T-helper 17 cell (primary cell): ENCODE measurements at places on chromosomes 7 and 10.

DNA sequence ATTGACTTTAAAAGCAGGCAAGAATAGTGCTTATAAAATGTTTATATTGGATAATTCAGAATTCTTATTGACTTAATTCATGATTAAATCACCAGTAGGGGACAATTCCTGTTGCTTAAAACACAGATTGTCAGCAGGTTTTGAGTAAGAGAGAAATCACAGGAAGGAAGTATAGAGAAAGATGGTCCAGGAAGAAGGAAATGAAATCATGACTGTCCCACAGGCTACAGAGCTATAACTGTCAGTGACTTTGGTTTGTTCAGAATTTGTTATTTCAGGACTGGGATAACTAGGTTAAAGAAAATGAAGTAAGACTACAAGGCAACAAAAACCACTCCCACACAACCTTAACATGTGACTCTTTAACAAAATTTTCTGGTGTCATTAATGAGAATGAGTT, 6.8 kb downstream of the GNGT1 start:
- DNase-seq: no peak

- no peak for DNase-seq
Observed at GRCh38 chr7:3165681-3166580, 122.3 kb upstream of the CARD11 start.

- no peak for DNase-seq
Observed at GRCh38 chr7:103307503-103308231, 10.4 kb downstream of the PMPCB start.

DNA sequence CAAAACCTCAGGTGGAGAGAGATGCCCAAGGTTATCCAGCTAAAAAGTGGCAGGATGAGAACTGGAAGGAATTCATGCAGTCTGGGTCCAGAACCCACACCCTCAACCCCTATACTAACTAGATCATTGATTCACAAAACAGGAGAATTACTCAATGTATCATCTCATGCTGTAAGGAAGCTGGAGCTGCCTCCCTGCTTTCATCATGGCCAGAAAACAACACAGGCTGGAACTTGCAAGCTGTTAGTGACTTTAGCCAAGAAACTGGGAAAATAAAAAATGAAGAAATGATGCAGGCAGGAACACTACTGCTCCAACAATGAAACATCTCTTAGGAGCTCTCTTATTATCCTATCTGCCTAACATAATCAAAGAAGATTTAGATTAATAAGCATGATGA, 619.8 kb upstream of the CELF2 start:
- no peak for DNase-seq

DNA sequence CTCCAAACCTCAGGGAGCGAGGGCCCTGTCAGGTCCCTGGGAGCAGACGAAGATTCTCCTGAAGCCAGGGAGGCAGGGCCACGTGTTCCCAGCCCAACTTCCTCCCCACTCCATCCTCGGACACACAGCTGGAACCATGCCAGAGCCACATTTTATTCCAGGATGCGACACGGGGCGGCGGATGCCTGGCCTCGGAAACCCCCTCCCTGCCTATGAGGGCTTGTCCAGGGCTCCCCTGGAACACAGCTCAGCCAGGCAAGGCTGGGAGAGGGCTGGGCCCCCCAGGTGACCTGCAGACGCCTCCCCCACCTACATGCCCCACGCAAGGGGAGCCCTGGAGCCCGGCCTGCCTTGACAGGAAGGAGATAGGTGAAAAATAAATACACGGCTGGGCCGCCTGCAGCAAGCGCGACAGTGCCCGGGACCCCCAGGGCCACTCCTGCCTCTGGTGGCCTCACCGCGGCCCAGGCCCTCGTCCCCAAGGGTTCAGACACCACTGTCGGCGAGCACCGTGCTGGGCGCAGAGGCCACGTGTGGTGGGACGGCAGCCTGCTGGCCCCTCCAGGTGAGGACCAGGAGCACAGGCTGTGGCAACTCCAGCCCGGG, 21.5 kb downstream of the GET4 start:
- DNase-seq: no peak

- no peak for DNase-seq
Observed at GRCh38 chr7:23346316-23346715, 47.2 kb downstream of the MALSU1 start.

GRCh38 chr7:95694334-95694733, 78.0 kb upstream of the DYNC1I1 start:
- no peak for DNase-seq

GRCh38 chr7:70229242-70229641, 631.0 kb downstream of the AUTS2 start:
- DNase-seq: no peak

DNA sequence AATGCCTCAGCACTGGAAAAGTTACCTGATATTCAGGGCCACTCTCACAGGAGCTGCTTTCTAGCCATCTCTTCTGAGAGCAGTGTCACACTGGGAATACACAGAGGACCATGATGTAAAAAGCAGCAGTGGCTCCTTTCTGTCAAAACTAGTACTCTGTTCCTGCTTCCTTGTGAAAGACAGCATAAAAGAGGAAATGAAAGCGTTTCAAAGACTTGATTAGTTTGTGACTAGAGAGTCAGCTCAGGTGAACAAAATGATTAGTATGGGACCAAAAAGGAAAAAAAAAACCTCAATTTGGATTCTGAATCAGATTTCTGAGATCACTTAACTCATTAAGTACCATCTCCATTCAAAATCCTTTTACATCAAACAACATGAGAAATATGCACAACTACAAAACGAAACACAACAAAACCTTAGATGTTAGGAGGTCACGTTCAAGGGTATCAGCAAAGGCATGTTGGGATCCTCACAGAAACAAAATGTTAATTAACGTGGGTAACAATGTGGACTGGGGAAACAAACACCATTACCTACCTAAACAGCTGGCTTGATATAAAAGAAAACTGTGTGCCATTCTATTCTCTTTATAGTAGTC, 103.7 kb downstream of the MACC1 start:
- no peak for DNase-seq

DNA sequence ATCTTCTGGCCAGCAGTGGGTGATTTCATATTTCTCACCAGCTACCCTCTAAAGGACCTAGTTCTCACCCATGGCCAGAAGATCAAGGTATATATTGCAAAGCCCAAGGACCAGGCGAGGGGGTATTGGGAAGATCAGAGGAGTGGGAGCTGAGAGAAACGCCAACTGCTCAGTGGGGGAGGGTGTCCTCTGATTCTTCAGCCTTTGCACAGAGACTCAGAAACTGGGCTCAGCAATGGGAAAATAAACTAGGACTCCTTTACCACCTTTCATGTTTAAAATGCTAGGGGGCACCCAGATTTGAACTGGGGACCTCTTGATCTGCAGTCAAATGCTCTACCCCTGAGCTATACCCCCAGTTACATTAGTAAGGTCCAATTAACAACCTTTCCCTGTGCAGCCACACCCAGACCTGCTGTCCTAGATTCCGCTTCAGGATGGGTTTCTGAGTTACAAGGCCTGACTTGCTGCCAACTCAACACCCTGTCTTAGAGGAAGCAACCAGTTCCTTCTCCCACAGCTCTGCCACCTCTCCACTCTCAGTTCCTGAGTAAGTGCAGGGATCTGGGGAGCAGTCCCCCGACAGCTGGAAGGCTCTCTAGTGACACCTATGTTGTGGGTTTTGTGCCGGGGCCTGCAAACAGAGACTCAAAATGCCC, 93.5 kb downstream of the ZNF783 start:
- no peak for DNase-seq

- no peak for DNase-seq
Observed at GRCh38 chr7:2185715-2186114, 47.0 kb downstream of the MAD1L1 start.

GRCh38 chr10:76644476-76644875, 993.1 kb downstream of the KCNMA1 start:
- no peak for DNase-seq

DNA sequence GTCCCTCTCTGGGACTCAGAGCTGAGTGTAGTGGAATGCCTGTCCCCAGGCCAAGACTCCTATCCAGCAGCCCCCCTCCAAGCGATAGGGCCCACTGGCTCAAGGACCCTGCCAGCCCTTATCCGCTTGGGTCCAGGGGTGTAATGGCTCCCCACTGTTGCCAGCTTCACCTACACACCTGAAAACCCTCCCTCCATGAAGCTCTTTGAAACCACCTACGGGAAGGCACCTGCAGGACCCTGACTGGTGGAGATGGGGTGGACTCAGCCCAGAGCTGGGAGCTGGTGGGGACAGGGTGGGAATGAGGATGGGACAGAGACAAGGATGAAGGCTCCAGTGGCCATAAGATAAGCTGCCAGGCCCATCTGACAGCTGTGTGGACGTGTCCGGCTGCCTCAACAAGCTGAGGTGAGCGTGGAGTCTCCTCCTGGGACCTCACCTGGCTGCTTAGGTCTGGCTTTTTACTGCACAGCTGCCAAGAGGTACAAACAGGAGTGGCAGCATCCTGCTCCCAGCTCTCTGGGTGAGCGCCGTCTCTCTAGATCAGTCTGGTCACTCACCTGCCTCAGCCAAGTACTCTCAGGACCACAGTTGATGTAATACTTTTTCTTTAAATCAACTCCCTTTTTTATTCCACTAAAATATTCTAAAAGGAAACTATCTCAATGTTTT, 41.9 kb downstream of the DRGX start:
- no peak for DNase-seq

DNA sequence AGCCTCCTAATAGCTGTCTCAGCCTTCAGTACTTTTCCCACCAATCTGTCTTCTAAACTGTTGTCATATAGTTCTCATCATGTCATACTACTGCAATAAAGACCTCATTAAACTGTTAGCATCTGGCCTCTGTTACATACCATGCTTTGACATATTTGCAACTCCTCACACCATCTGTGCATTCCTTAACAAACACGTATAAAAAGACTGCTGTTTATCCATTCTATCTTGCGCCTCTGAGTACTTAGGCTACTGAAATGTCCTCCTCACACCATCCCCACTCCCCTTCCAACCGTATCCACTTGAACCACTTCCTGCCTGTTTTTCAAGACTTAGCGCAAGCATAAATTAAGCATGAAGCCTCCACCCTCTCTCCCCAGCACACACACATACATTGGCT, 41.6 kb downstream of the SLC16A9 start:
- no peak for DNase-seq

- no peak for DNase-seq
Observed at GRCh38 chr7:76514926-76515771, 4.8 kb downstream of the UPK3B start.

- DNase-seq: no peak
Observed at GRCh38 chr7:129298268-129298893, 73.6 kb downstream of the AHCYL2 start.

- no peak for DNase-seq
Observed at GRCh38 chr10:20949967-20950366, 52.9 kb upstream of the NEBL start.

GRCh38 chr7:98134420-98135228, 28.0 kb downstream of the LMTK2 start:
- DNase-seq: no peak
